ENCODE measurements at places on chromosomes 1 and 21. TPM values are rescaled to one million over a fixed set of nuclear protein-coding genes. Genes with fewer than 3 reads are reported as not detected.

The MFAP2 gene
- total RNA-seq = 24.0 TPM

DNA sequence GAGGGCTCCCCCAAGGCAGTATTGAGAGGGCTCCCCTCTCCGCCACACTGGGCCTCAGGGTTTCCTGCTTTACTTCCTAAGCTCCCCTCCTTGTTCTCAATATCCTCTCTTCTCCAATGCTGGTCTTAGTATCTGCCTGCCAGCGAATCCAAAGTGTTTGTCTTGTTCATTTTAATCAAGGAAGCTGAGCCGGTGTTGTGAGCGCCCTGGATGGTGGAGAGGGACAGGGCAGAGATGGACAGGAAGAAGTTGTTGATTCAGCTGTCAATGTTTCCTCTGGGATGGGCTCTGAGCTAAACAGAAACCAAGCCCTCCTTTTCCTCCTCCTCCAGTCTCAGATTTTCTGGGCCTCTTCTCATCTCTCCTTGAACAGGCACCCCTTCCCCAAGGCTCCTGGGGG, 5.4 kb downstream of the OLFML3 start:
- DNase-seq = no peak

The NPPB gene
- total RNA-seq = not detected

The SPATA45 gene
- not detected for total RNA-seq

DNA sequence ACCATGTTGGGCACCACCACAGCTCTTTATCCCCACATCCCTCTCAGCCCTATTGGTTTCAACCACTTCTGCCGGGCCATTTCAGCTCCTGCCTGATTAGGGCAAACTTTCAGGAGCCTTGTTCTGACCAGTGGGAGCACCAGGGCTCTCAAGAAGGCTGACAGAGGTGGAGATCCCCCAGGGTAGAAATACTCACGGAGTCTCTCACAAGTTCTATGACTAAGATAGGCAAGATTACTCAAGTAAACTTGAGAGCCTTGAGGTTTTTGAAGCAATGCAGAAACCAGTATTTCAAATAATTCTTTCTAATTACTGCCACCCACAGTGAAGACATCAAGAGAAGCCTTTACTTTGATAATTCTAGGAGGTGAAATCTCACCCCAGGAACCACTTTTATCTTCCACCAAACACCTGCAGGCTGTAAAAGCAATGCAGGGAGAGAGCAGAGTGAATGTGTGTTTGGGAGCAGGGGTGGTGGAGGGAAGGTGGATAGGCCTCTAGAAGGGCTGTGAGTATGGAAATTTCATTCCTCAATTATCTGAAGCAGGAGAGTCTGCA, 6.6 kb upstream of the PTCH2 start:
- no peak for DNase-seq

- no peak for DNase-seq
Observed at GRCh38 chr1:38050397-38051078, 3.9 kb upstream of the POU3F1 start.

The CFHR3 gene
- total RNA-seq = 0.81 TPM

The DNAJB4 gene
- total RNA-seq = 59.8 TPM

DNA sequence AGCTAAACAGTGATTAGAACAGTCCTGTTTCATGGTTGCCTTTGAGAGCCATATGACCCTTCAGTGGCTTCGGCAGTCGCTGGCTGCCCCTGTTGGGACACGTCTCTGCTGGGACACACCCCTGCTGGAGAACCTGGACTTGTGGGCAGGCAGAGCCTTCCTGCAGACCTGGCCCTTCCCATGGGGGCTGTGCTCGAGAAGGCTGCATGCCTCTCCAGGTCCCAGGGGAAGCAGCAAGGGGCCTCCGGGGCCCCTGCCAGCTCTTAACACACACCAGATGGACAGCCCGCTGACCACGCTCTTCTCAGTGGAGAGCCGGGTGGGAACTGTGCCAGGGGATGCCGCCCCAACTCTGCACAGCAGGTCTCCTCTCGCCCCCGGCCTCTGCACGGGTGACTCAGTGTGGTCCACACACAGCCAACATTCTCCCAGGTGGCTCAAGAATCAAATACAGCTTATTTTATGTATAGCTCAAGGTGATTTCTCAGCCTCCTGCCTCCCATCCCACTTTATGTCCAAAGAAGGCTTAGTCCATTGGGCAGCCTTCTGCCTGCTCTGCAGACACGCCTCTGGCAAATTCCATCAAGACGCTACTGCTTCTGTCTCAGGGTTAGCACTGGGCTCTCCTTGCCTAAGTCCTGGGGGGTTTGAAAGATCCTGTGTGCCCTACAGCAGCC, 450.8 kb downstream of the KIF26B start:
- no peak for DNase-seq

The AGMAT gene
- total RNA-seq = 0.21 TPM

GRCh38 chr1:153578490-153578889, 12.8 kb upstream of the S100A2 start:
- DNase-seq = no peak

DNA sequence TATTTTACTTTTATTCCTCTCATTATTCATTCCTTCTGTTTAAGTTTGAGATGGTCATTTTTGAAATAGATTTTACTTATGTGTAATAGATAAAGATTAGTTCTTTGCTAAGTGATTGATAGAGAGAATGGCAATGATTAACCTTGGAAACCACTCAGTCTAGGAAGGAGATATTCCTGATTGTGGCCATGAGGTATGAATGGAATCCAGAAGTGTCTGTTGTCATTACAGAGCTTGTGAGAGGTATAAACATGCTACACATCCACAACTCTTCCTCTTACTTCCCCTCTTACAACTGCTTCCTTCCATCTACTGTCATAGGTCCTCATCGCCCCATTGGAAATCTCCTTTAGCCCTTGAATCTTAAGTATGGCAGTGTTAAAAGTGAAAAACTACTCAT, 988.8 kb upstream of the B3GALT2 start:
- DNase-seq = no peak

DNA sequence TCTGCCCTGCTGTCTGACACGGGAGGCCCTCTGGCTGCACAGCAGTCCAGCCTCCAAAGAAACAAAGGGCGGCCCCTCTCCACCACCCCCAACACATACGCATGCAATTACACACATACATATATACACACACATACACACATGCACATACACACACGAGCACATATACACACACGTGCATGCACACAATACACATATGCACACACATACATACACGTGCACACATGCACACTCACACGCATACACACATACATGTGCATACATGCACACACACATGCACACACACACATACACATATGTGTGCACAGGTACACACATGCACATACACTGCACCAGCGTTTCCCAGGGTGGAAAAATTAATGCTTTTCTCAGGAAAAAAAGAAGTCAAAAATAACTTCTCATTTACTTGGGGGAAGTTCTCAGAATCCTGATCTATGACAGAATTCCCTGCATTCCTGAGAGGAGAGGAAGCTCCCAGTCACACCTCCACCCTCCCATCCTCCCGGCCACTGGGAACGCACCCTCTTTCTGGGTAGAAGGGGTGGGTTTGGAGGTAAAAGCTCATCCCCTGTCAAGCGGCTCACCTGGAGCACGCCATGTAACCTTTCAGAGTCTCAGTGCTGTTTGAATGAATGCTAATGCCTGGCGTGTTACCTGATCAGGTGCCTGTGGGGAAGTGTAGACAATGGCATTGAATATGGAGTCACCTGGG, 33.1 kb upstream of the KLHDC7A start:
- no peak for DNase-seq

The GBP5 gene
- 7.3 TPM for total RNA-seq

- DNase-seq = no peak
Observed at GRCh38 chr1:3001471-3002348, 19.6 kb upstream of the ACTRT2 start.

DNA sequence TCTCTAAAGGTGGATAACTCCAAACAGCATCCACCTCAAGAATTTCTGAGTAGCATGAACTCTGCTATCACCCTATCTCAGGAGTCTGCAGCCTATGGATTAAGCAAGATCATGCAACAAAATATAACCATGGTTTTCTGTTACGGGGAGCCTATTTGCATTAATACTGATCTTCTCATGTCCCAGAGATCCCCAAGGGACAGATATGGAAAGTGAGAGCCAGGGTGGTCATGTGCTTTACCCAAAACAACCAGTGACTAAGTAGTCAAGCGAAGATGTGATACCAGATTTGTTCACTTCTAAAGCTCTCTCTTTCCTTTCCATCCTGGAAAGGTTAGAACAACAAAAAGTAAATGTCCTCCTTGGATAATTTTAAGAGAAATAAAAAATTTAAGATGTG, 125.1 kb downstream of the PRRX1 start:
- DNase-seq = no peak

GRCh38 chr1:117607471-117607870, 1.6 kb downstream of the TENT5C start:
- DNase-seq = no peak

DNA sequence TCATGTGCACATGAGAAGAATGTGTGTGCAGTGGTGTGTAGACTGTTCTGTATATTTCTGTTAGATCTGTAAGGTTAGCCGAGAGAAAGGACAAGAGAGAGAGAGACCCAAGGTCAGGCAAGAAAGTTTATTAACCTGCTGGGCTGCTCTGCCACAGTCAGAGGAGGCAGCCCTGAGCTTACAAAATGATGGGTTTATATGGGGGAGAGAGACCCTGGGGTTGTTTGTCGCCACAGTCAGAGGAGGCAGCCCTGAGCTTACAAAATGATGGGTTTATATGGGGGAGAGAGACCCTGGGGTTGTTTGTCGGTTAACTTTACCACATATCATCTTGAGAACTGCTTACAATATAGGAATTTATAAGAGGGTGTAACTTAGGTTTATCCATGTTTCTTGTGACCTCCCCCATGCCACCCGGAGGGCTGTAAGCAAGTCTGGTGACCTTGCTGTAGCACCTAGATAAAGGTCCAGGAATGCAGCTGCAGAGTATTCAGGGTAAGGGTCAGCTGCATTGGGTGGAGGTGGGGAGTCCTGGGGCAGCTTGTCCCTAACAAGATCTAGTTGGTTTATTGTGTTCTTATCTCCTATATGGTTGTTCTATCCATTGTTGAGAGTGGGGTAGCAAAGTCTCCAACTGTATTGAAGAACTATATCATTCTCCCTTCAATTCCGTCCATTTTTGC, 9.3 kb upstream of the ZBTB40 start:
- no peak for DNase-seq

The IFI6 gene
- total RNA-seq = 96.9 TPM

GRCh38 chr1:189206617-189207016, 1271.0 kb downstream of the BRINP3 start:
- DNase-seq = no peak

GRCh38 chr1:114609026-114609425, 27.6 kb upstream of the BCAS2 start:
- no peak for DNase-seq

The AMY1A gene
- not detected for total RNA-seq

- DNase-seq = no peak
Observed at GRCh38 chr1:41957568-41957967, 38.8 kb upstream of the HIVEP3 start.

DNA sequence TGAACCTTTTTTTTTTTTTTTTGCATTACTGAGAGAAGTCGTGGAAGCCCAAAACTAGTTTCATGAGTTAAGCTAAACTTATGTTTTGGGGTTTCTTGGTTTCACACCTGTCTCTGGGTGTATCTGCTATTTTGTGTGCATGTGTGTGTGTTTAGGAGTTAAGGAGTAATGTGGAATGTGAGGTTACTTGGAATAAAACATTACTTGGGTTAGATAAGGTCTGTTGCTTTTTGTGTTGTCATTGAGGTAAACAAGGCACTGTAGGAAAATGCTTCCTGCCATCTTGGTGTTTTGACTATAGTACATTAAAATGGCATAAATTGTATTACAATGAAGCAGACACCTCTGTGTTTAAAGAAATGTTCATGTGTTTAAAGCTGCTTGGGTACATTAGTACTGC, 2.9 kb downstream of the TENT5C start:
- no peak for DNase-seq

DNA sequence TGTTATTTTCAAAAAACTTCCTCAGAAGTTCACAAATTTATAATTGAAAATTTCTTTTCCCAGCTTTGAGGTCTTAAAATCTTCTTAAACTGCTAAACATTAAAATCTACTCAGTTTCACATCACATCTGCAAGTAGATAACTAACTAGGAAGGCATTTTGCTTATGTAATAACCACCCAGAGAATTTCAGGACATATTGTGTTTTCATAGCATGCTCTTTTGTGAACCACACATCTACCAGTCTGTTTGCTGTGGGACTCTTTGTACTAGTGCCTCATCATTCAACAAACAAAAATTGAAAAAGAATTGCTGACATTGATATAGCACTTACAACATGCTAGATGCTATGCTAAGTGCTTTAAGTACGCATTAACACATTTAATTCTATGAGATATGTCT, 31.6 kb upstream of the C1orf146 start:
- DNase-seq = no peak

DNA sequence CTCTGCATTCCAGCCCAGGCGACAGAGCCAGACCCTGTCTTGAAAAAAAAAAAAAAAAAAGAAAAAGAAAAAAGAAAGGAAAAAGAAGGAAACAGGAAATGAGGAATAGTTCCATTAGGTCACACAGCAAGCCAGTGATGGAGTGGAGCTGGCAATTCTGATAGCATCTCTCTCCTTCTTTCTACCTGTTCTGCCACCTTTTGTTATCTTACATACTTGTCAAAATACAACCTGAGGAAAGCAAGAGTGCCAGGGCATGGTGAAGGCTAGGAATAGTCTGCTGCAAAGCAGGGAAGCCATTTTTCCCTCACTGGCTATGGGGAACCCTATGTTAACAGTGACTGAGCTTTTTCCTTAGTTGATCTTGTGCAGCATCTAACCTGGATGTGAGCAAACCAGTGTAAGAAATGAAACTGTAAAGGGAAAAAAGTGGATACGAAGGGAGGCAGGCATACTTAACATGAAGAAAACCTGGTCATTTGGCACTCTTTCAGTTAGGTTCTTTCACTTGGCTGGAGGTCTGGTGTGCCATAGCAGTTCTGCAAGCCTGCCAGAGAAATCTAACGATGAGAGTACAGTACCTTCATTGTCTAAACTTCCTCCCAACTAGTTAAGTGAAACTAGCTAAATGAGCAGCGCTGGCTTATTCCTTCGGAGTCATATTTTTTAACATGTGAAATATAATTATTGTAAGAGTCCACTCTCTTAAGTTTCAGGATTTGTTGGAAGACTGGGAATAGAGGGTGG, 17.9 kb upstream of the THEM5 start:
- no peak for DNase-seq

DNA sequence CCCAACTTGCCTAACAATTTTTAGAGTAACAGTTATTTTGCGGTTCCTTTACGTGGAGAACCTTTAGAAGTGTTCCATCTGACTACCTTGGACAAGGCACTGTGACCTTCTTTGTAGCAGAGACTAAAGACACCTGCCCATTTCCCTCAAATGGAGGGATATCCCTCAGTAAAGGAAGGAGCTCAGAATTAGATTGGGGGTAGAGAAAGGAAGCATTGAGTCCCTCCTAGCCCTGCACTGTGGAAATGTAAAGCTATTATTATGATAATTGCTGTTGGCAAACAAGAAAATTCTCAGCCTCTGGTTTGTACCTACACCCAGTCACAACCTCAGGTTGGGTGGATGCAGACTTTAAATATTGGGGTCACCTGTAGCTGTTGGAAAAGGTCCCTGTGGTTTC, 72.6 kb upstream of the MACF1 start:
- no peak for DNase-seq

GRCh38 chr1:200784576-200784975, 45.9 kb downstream of the CAMSAP2 start:
- DNase-seq = no peak

GRCh38 chr1:23013657-23014056, 2.0 kb downstream of the TEX46 start:
- no peak for DNase-seq
